ENCODE measurements at places on chromosomes 4 and X.

GRCh38 chr4:77031544-77031943 lies 44.2 kb downstream of the CCNI start:
- no peak for DNase-seq

- no peak for DNase-seq
Measured at GRCh38 chr4:8090312-8090711, 68.3 kb downstream of the ABLIM2 start.

- no peak for DNase-seq
Measured at GRCh38 chr4:23423540-23423939, 466.3 kb downstream of the PPARGC1A start.

DNA sequence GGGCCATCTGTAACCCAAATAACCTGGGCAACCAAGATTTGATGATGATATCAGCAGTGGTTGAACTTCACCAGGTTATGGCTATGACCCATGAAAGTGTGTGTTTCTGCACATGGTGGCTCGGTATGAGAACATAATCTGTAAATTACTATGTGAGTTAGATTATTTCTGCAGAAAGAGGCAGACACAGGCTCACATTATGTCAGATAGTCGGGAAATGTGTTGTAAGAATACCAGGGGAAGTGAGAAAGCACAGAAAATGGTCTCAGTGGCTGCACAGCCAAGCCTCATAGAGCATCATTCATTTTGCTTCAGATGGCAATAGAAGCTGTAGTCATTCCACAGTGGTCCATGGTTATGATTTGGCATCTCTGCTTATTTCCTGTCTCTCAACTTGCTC lies 63.0 kb upstream of the RBPJ start:
- no peak for DNase-seq

DNA sequence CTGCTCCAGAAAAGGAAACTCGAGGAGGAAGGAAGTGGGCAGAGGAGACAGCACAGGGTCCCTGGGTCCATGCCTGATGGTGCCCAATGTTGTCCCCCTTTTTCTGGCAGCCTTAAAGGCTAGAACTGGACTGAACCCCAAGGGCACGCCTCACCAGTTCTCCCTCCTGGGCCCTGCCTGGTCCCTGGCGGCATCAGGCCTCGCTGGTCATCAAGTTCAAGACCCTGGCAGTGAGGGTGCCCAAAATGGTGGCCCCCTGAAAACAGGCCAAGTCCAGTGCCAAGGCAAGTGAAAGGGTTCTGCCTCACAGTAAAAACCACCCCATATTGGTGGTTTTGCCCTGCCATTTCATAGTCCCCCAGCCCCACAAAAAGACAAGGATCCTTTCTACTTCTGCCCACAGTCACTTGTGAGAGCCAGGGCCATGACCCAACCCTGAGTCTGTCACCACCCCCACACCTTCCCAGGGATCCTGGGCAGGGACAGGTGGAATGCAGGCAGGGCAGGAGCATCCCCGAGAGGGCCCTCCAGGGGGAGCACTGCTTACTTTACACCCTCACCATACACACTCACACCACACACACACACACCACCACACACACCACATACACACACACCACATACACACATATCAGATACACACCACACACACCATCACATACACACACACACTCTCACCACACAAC lies 107.6 kb downstream of the DCTD start:
- DNase-seq: no peak

- DNase-seq: no peak
Measured at GRCh38 chr4:97646997-97647396, 496.3 kb downstream of the STPG2 start.

DNA sequence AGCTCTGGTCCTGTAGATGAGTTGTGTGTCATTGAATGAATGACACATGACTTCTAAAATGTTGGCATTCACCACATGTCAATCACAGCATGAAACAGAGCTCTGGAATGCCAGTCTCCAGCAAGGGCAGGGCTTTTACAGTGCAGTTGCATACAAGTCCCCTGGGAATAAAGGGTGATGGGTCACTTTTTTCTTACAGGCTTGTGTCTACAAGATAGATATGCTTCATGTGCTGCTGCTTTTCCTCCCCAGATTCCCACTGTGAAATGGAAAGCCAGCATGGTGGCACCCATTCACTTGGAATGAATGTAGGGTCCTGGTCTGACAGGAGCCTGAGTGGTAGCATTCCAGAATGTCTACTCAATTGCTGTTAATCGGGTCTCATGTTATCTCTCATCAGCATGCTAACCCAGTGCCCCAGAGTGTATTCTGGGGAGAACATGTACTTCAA lies 159.1 kb upstream of the KIT start:
- no peak for DNase-seq

DNA sequence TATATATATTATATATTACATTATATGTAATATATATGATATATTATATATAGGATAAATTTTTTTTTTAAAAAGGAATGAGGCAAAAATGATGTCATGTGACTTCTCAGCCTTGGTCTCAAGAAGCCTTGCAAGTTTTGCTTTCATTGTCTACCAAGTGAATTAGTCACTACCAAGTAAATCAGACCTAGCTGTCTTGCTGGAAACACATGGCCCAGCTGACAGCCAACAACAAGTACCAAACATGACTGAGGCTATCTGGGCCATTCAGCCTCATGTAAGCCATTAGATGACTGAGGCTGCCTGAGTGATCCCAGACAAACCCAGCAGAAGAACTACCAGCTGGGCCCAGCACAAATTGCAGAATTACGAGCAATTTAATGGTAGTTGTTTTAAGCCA lies 44.9 kb downstream of the HAND2 start:
- DNase-seq: no peak

GRCh38 chr4:1793496-1793840 lies 375 bp downstream of the FGFR3 start:
- peak; percentile 21 for DNase-seq

GRCh38 chrX:69148946-69149345 lies 16.3 kb downstream of the PJA1 start:
- DNase-seq: no peak

GRCh38 chrX:19627533-19627932 lies 112.2 kb upstream of the MAP3K15 start:
- DNase-seq: no peak

- DNase-seq: no peak
Measured at GRCh38 chr4:177492022-177492421, 49.8 kb upstream of the AGA start.

DNA sequence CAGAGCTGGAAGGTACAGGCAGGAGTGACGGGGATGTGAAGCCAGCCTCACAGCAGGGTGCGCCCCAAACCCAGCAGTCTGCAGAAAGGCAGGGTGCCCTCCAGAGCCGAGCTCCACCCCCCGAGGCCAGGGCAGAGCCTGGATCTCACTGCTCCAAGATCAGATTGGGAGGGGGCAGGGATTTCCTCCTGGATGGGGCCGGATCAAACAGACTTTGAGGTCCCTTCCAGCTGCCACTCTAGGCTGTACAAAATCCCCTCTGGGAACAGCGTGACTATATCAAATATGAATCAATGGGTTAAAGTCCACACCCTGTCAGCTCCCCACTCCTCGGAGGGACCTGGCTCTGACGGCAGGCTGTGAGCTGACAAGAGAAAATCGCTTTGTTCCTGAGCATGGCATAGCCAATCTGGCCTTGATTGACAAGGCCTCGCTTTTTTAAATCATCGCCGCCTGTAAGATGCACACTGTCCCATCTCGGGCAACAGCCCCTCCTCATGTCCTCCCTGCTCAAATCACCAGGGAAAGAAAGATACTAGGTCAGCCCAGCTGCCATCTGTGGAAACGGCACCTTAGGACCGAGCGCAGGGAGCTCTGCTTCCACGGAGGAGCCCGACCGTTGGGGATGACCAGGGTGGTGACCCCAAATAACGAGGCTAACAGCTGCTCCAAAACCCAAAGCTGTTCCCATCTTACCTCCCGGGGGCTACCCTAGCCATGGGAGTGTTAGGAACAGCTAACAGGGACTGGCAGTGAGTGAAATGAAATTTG lies 39.9 kb downstream of the PSAPL1 start:
- no peak for DNase-seq

- DNase-seq: no peak
Measured at GRCh38 chr4:127968586-127968985, 3.4 kb downstream of the ABHD18 start.

- no peak for DNase-seq
Measured at GRCh38 chrX:134622813-134623185, 35.5 kb downstream of the PLAC1 start.
